Fibroblast of lung (primary cell): ENCODE measurements at places on chromosomes 11 and 22. TPM values are rescaled to one million over a fixed set of nuclear protein-coding genes. Genes with fewer than 3 reads are reported as not detected.

DNA sequence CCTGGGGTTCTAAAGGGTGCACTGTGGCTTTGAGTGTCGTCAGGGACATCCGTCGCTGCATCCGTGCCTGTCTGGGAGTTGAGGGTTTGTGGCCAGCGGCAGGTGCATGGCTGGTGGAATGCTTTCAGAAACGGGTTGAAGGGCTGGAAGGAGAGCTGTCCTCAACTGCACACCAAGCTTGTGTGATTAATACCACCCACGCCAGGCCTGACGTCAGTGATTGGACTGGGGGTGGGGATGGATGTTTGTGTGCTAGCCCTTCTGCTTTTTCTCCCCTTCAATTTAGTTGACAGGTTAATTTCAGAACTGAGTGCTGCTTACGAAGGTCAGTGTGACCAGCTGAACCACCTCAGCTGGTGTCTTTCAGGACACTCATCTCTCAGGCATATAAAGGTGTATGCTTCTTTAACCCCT, 3.2 kb upstream of the GAB2 start:
- no peak overlapping the region for H3K27ac ChIP-seq
- H3K36me3 ChIP-seq = no peaks in the 10 kb centered on the region
- peak; percentile 51 for DNase-seq
- H3K4me1 ChIP-seq = peaks cover 14% of the 10 kb centered on the region
- H3K4me3 ChIP-seq = no peak overlapping the region
- H3K27me3 ChIP-seq = no peaks in the 10 kb centered on the region

DNA sequence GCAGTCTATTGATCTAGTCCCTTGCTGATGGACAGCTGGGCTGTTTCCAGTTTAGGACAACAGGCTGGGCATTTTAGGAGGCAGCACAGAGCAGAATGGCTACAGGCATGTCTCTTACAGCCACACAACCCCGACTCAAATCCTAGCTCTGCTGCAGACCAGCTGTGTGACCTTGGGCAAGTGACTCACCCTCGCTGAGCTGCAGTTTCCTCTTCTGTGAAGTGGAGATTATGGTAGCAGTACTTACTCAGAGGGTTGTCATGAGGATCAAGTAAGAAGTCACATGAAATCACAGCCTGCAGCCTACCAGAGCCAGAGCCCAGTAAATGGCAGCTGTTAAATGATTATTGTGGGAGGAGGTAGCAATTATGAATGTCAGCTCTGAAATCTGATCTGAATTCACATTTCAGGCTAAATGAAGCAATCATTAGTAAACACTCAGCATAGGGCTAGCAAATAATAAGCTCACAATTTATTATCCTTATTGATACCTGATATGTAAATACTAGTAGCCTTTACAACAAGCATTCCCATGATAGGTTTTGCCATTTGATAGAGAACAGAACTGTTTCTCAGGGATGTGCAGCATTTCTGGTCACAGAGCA, 58.9 kb downstream of the MYEOV start:
- peak overlapping the region; percentile 82 for H3K27ac ChIP-seq
- H3K4me1 ChIP-seq = peaks cover 25% of the 10 kb centered on the region
- no peak overlapping the region for H3K4me3 ChIP-seq
- no peaks in the 10 kb centered on the region for H3K36me3 ChIP-seq

- H3K4me3 ChIP-seq = no peak overlapping the region
- H3K27me3 ChIP-seq = no peaks in the 10 kb centered on the region
- no peak for DNase-seq
Measured at GRCh38 chr11:124339396-124340141, 19.6 kb upstream of the OR8D2 start.

DNA sequence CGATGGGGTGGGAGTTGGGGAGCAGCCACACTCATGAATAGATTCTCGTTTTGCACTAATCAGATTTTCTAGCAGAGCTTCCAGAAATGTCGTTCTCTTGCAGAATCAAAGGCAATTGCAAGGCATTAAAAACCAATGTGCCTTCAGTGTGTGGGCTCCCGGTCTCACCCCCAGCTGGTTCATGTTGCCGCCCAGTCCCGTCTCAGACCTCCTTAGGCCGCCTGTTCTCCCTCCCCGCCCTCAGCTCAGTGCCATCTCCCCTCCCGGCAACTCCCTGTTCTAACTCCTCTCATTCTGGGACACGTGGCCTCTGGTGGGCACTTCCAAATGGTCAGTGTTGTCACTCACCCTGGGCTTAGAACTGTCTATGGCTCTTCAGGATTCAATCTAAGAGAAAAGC, 42.5 kb upstream of the SMIM38 start:
- DNase-seq = no peak
- H3K4me1 ChIP-seq = no peaks in the 10 kb centered on the region
- H3K36me3 ChIP-seq = no peaks in the 10 kb centered on the region
- H3K4me3 ChIP-seq = no peak overlapping the region

The SHANK3 gene
- 0.26 and 0.33 TPM in 2 replicates for total RNA-seq

The FGF3 gene
- total RNA-seq = not detected in 2 replicates

DNA sequence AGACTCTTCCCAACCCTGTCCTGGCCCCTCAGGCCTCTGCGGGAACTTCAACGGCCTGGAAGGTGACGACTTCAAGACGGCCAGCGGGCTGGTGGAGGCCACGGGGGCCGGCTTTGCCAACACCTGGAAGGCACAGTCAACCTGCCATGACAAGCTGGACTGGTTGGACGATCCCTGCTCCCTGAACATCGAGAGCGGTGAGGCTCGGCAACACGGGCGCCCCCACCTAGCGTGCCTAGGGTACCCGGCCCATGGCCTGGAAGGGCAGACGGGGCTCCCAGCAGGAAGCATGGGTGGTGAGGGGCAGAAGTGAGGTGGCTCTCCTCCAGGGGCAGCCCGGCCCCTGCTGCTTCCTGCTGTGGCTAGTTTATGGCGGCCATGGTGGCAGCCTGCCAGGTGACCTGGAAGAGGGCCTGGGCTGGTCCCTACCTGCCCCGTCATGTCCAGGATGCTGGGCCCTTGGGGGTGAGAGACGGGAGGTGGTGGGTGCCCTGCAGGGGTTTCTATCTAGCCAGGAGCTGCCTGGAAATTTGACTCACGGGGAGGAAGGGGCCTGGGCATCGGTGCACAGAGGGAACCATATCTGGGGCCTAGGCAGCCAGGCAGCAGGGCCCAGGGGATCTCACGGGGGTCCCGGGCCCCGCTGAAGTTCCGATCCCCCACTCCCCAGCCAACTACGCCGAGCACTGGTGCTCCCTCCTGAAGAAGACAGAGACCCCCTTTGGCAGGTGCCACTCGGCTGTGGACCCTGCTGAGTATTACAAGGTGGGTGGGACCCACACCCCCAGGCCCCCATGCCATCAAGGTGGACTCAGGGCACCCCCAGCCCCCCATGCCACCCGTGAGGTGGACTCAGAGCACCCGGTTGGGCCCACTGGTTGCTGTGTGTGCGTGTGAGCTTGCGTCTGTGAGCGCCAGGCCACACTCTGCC, 9.2 kb downstream of the MUC2 start:
- no peaks in the 10 kb centered on the region for H3K36me3 ChIP-seq
- no peaks in the 10 kb centered on the region for H3K27me3 ChIP-seq
- H3K4me1 ChIP-seq = no peaks in the 10 kb centered on the region
- no peak for DNase-seq
- H3K27ac ChIP-seq = no peak overlapping the region
- no peak overlapping the region for H3K4me3 ChIP-seq

DNA sequence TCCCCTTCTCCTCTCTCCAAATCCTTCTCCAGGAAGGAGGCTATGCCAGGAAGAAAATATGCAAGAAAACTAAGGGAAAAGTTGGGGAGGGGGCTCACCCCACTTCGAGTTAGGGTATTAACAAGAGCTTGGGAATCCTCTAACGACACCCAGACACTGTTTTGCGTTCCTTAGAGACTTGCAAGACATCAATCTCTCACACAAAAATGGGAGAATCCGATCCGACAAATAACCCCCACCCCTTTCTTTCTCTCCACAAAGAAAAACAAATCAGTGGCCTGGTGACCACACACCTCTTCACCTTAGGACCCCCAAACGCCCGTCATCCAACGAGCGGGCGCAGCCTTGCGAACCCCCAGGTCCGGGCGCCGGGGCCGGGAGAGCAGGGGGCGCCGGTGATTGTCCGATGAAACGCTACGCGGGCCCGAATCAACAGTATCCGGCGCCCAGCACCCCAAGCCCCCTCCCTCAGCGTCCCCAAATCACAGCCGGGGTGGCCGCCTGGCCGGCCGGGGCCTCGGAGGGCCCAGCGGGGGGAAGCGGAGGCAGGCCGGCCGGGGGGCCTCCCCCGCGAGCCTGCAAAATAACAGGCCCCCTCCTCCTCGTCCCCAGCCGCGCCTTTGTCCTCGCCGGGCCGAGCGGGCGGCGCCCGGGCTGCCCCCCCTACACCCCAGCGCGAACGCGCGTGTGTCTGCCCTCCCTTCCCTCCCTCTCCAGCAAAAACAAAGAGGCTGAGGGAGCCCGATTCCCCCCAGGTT, 690 bp downstream of the CSNK1E start:
- peak overlapping the region; percentile 87 for H3K27ac ChIP-seq
- H3K36me3 ChIP-seq = peaks cover 3% of the 10 kb centered on the region
- peak overlapping the region; percentile 62 for H3K4me3 ChIP-seq
- peaks cover 33% of the 10 kb centered on the region for H3K4me1 ChIP-seq

DNA sequence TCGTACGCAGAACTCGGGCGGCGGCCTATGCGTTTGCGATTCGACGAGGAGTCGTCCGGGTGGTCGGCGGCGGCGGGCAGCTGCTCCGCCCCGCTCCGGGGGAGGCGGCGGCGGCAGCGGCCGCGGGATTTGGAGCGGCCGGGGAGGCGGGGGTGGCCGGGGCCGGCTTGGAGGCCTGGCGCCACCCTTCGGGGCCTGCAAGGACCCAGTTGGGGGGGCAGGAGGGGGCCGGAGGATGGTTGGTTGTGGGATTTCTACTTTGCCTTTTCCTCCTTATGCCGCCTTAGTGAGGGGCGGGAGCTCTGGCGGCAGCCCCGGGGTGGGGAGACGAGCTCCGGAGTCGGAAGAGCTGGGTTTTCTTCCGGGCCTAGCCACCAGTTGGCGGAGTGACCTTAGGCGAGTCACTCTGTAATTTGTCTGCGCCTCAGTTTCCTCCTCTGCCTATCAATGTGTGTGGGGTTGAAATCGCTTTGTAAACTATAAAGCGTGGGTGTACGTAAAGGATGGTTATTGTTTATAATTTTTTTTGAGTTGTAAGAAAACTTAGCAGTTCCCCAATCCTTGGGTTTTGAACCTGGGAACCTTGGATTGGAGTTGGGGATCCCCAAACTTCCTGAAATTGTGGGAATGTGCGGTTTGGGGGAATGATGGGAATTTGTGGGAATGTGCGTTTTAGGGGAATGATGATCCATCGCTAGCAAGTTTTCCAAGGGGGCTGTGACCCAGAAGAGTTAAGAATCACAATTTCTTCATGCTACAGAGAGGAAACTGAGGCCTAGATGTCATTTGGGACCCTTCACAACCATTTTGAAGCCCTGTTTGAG, 679 bp downstream of the TUG1 start:
- DNase-seq = peak; percentile 50
- H3K4me1 ChIP-seq = peaks cover 4% of the 10 kb centered on the region
- H3K27me3 ChIP-seq = no peaks in the 10 kb centered on the region
- peak overlapping the region; percentile 83 for H3K27ac ChIP-seq

GRCh38 chr11:72280037-72280436, 36.1 kb upstream of the PHOX2A start:
- no peaks in the 10 kb centered on the region for H3K36me3 ChIP-seq
- H3K4me1 ChIP-seq = peaks cover 3% of the 10 kb centered on the region
- no peak overlapping the region for H3K27ac ChIP-seq
- no peak overlapping the region for H3K4me3 ChIP-seq

GRCh38 chr11:69295995-69296889, 2.3 kb downstream of the MYEOV start:
- peak overlapping the region; percentile 94 for H3K27ac ChIP-seq
- peaks cover 41% of the 10 kb centered on the region for H3K4me1 ChIP-seq
- DNase-seq = peak; percentile 92
- no peak overlapping the region for H3K4me3 ChIP-seq

- DNase-seq = no peak
- no peaks in the 10 kb centered on the region for H3K36me3 ChIP-seq
- no peaks in the 10 kb centered on the region for H3K4me1 ChIP-seq
- no peak overlapping the region for H3K27ac ChIP-seq
Measured at GRCh38 chr11:134346101-134346975, 14.6 kb downstream of the GLB1L2 start.

The C11orf97 gene
- total RNA-seq = not detected in 2 replicates

The CEP57 gene
- total RNA-seq = 55.8 and 59.1 TPM in 2 replicates

The RIC8A gene
- 153 and 230 TPM in 2 replicates for total RNA-seq

DNA sequence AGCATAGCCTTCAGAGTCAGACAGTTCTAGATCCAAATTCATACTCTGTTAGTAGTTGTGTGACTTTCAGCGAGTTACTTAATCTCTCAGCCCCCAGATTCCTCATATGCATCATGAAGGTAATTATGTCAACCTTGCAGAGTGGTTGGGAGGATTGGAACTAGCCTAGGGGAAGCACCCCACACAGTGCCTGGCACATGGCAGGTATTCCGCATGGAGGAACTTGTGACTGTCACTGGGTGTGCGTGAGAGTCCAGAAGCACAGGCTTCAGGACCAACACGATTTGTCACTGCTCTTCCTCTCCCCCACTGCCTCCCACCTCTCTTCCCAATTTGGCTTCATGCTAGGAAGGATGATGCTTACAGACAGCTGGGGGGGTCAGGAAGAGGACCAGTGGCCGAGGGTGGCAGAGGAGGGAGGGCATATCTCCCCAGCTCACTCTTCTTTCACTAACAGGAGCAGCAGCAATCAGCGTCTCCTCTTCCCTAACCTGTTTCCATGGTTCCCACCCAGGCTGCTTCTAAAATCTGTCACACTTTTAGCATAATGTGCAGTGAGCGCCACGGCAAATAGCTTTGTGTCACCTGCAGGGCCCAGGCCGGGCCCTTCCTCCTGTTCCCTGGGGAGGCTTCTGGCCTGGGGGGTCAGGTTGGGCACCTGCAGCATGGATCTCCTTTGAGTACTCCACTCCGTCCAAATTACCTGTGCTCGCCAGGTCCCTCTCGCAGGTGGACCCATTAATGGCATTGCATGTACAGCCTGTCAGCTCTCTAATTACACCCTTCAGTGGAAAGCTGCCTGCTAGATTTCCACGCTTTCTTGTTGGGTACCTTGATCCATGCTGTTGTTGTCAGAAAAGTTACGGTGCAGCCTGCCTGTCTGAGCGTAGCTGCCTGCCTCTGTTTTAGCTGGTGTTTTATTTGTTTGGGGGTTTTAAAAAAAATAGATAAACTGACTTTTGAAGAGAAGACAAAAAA, 400.4 kb downstream of the NXPE2 start:
- no peaks in the 10 kb centered on the region for H3K4me1 ChIP-seq
- no peak overlapping the region for H3K27ac ChIP-seq
- DNase-seq = no peak
- no peak overlapping the region for H3K4me3 ChIP-seq

The GRM5 gene
- under 0.01 TPM in 1 of 2 replicates, not detected in the other for total RNA-seq
